ENCODE measurements at places on chromosomes 4 and X. TPM values are rescaled to one million over a fixed set of nuclear protein-coding genes. Genes with fewer than 3 reads are reported as not detected.

DNA sequence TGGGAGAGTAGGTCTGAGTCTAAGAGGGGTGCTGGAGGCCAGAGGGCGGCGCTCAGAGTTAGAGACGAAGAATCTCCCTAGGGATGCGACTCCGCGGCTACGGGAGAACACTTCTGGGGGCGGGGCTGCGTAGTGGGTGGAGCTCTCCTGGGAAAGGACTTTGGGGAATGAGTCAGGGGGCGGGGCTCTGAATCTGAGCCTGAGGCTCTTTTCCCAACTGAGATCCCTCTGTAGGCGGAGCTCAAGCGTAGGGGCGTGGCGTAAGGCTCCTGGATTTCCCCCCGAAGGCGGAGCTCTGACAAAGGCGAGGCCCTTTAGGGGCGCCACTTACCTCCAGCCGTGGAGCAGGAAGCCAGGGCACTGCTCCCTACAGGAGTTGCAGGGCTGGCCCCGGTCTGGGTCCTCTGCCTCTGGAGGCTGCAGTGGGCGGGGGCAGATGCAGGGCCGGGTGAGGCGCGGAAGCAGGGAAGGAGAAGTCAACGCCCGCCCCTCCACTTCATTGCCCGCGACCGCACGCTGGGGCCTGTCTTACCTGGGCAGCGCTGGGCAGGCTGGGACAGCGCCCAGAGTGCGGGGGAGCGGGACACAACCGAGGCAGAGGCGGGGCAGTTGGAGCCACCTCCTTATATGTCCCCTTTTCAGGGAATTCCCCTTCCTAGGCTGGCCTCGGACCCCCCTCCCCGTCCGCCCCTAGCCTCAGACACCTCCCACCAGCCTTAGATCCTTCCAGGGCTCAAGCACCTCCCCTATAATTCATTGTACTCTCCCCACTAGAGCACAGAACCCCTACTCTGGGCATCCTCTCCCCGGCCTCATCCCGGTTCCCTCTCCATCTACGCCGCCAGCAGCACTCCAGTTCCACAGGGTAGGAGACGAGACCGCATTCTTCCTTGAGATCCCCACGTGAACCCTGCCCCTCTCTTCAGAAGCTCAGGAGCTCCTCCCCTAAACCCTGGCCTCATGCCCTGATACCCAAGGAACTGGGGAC, 1.6 kb downstream of the PRICKLE3 start:
- H3K27me3 ChIP-seq = no peaks in the 10 kb centered on the region
- H3K4me3 ChIP-seq = peak overlapping the region; percentile 60
- no peaks in the 10 kb centered on the region for H3K4me1 ChIP-seq
- DNase-seq = peak; percentile 89

- H3K36me3 ChIP-seq = no peaks in the 10 kb centered on the region
- H3K4me3 ChIP-seq = no peak overlapping the region
- DNase-seq = no peak
Observed at GRCh38 chrX:70664726-70665125, 220.1 kb downstream of the DLG3 start.

GRCh38 chr4:33837043-33837838, 2407.1 kb downstream of the ARAP2 start:
- no peak overlapping the region for H3K4me3 ChIP-seq
- no peaks in the 10 kb centered on the region for H3K4me1 ChIP-seq
- no peak for DNase-seq
- H3K27ac ChIP-seq = no peak overlapping the region
- no peaks in the 10 kb centered on the region for H3K27me3 ChIP-seq

- H3K4me1 ChIP-seq = no peaks in the 10 kb centered on the region
- no peaks in the 10 kb centered on the region for H3K27me3 ChIP-seq
- H3K4me3 ChIP-seq = no peak overlapping the region
- H3K27ac ChIP-seq = no peak overlapping the region
- H3K36me3 ChIP-seq = no peaks in the 10 kb centered on the region
Observed at GRCh38 chr4:123701131-123701575, 304.6 kb downstream of the SPRY1 start.

The SERPINA7 gene
- not detected for total RNA-seq

The GASK1B gene
- total RNA-seq = 70.4 TPM

DNA sequence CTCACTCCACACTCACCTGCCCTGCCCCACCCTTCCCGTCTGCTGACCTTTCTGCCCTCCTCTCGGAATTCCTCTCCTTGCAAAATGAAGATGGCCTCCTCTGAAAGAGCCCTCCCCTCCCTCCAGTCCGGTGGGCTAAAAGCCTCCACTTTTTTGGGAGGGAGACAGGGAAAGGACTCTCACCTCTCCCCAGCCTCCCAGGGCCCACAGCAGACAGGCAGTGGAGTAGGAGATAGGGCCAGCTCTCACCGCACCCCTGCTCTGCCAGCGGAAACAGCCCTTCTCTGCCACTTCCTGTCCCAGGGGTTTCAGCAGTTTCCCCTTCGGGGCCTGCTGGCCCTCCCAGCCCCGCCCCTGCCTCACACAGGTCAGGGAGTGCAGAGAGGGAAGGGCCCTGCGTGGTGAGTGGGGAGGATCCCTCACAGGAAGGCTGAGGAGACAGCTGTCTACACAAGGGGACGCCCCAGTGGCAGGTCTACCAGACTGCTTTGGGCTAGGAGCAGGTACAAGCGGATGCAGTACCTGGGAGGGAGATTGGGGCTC, 18.2 kb downstream of the ELF4 start:
- DNase-seq = no peak
- no peak overlapping the region for H3K27ac ChIP-seq
- no peaks in the 10 kb centered on the region for H3K27me3 ChIP-seq
- no peak overlapping the region for H3K4me3 ChIP-seq

The NDP gene
- 0.66 TPM for total RNA-seq

The SAGE1 gene
- total RNA-seq = not detected

The ACE2 gene
- 2.2 TPM for total RNA-seq

The ZIC3 gene
- not detected for total RNA-seq

The TMPRSS11D gene
- total RNA-seq = not detected

DNA sequence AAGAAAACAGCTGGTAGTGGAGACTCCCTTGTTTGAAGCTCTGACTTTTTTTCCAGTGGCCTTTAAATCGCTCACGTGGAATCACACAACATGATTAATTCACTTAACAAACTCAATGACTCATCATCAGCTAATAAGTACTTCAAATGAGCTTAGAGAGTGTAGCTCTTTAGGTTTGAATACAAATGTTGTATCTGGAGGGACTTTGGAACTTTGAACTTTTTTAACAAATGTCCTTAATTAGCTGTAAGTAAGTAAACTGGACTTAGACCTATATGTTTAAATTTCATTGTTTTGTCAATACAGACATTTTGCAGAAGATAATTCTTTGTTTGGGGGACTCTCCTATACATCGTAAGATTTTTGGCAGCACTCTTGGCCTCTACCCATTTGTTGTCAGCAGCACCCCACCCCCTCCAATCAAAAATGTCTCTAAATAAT, 581.1 kb downstream of the SPRY1 start:
- no peak for DNase-seq
- H3K27ac ChIP-seq = no peak overlapping the region
- H3K4me3 ChIP-seq = no peak overlapping the region

- H3K27me3 ChIP-seq = no peaks in the 10 kb centered on the region
- no peak for DNase-seq
- no peak overlapping the region for H3K4me3 ChIP-seq
- H3K4me1 ChIP-seq = no peaks in the 10 kb centered on the region
- H3K27ac ChIP-seq = no peak overlapping the region
Observed at GRCh38 chrX:65451663-65452062, 82.9 kb downstream of the LAS1L start.

GRCh38 chr4:122836941-122837340, 10.3 kb downstream of the FGF2 start:
- H3K4me3 ChIP-seq = no peak overlapping the region
- H3K27ac ChIP-seq = no peak overlapping the region
- no peaks in the 10 kb centered on the region for H3K27me3 ChIP-seq
- H3K4me1 ChIP-seq = peaks cover 3% of the 10 kb centered on the region
- no peak for DNase-seq

DNA sequence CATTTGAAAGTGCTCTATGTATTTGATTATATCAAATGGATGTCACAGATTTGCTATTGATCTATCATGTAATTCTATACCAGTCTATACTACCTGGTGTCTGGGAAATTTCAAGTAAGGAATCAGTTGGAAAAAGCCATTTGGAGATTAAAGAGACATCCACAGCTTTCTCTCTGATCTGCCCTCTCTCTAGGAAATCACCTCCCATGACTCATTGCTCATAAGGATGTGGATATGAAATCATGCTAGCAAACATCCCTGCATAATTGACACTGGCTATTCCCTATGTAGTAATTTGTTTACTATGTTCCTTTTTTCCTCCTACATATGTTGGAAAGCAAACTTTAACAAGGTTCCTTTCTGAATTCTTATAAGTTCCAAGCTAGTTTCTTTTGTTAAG, 94.3 kb downstream of the TEX13A start:
- DNase-seq = no peak
- H3K27me3 ChIP-seq = no peaks in the 10 kb centered on the region
- no peak overlapping the region for H3K27ac ChIP-seq
- no peaks in the 10 kb centered on the region for H3K4me1 ChIP-seq

- no peak overlapping the region for H3K27ac ChIP-seq
- H3K4me3 ChIP-seq = no peak overlapping the region
- H3K36me3 ChIP-seq = no peaks in the 10 kb centered on the region
- DNase-seq = no peak
- H3K4me1 ChIP-seq = no peaks in the 10 kb centered on the region
- H3K27me3 ChIP-seq = peaks cover 51% of the 10 kb centered on the region
Observed at GRCh38 chrX:72054779-72055489, 76.8 kb downstream of the RTL5 start.

DNA sequence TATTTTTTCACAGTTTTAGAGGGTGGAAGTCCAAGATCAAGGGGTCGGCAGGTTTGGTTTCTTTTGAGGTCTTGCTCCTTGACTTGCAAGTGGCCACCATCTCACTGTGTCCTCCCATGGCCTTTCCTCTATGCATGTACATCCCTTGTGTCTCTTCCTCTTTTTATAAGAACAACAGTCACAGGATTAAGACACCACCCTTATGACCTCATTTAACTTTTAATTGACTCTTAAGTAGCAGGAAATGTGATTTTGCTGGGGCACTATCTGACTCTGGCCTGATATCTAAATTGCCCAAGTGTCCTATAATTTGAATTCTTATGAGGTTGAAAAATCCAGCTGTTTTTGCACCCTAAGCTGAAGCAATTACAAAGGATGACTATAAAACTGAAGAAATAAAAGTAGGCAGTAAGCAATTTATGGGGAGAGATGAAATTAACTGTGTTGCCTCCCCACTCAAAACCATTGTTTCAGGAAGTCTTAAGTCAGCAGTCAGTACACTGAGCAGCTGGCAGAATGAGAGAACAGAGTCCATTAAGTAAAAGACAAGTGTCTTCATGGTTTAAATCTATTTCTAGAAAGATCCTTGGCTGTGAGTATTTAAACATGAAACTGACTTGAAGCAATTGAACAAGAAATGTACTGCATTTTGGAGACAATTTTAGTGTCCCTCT, 601.3 kb downstream of the SPRY1 start:
- H3K4me1 ChIP-seq = no peaks in the 10 kb centered on the region
- H3K4me3 ChIP-seq = no peak overlapping the region
- no peaks in the 10 kb centered on the region for H3K27me3 ChIP-seq
- H3K36me3 ChIP-seq = no peaks in the 10 kb centered on the region
- DNase-seq = no peak

The CDKN2AIP gene
- total RNA-seq = 23.3 TPM

- no peak overlapping the region for H3K4me3 ChIP-seq
- H3K27me3 ChIP-seq = no peaks in the 10 kb centered on the region
- no peak for DNase-seq
Observed at GRCh38 chr4:37157476-37158167, 86.9 kb upstream of the NWD2 start.

The NR0B1 gene
- total RNA-seq = not detected

- H3K4me3 ChIP-seq = no peak overlapping the region
- H3K36me3 ChIP-seq = no peaks in the 10 kb centered on the region
- DNase-seq = no peak
- peaks cover 30% of the 10 kb centered on the region for H3K27me3 ChIP-seq
- no peaks in the 10 kb centered on the region for H3K4me1 ChIP-seq
Observed at GRCh38 chrX:38985375-38985774, 184.1 kb downstream of the MID1IP1 start.

The MPC1L gene
- total RNA-seq = not detected

GRCh38 chrX:40960041-40960440, 125.2 kb upstream of the USP9X start:
- no peaks in the 10 kb centered on the region for H3K36me3 ChIP-seq
- no peaks in the 10 kb centered on the region for H3K4me1 ChIP-seq
- no peak for DNase-seq
- no peak overlapping the region for H3K4me3 ChIP-seq
- peaks cover 13% of the 10 kb centered on the region for H3K27me3 ChIP-seq
- no peak overlapping the region for H3K27ac ChIP-seq

DNA sequence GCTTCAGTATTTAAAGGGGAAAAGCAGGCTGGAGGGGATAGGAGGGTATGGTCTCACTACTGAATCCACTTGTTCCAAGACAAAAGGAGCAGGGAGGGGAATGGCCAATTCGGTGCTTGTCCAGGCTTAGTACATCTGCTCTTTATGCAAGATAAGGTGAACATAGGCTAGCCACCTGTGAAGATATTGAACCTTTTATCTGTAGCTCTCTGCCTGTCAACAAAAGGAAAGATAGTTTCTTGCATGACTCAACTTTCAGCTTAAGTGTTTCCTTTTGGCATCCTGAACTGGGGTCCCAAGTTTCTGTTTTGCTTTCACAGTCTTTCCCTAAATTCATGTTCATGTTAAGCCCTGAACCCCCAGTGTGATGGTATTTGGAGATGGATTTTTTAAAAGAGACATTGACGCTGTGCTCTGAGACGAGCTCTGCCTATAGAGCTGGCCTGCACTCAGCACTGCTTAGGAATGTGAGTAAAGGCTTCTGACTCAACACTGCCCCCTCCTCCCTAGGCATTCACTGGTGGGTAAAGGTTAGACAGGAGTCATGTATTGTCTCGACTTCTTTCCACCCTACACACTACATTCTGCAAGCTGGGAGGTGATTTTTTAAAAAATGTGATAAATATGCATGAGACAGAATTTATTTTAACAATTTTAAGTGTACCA, 28.2 kb downstream of the FAM149A start:
- no peaks in the 10 kb centered on the region for H3K4me1 ChIP-seq
- no peaks in the 10 kb centered on the region for H3K36me3 ChIP-seq
- H3K27me3 ChIP-seq = no peaks in the 10 kb centered on the region
- no peak overlapping the region for H3K4me3 ChIP-seq
- no peak overlapping the region for H3K27ac ChIP-seq

DNA sequence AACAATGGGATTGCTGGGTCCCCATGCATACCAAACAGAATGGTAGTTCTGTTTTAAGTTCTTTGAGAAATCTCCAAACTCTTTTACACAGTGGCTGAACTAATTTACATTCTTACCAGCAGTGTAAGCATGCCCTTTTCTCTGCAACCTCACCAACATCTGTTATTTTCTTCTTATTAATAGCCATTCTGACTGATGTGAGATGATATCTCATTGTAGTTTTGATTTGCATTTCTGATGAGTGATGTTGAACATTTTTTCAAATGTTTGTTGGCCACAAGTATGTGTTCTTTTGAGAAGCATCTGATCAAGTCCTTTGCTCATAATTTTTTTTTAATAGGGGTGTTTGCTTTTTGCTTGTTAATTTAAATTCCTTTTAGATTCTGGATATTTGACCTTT, 41.2 kb upstream of the ZMAT1 start:
- no peak overlapping the region for H3K27ac ChIP-seq
- no peaks in the 10 kb centered on the region for H3K27me3 ChIP-seq
- no peaks in the 10 kb centered on the region for H3K36me3 ChIP-seq
- no peaks in the 10 kb centered on the region for H3K4me1 ChIP-seq
